Stimulated activated CD8-positive, alpha-beta memory T cell treated with anti-CD3 and anti-CD28 coated beads, Interleukin-2, amount 100 ng/mL, for 1 hour (primary cell): ENCODE measurements at places on chromosomes 1 and 21.

DNA sequence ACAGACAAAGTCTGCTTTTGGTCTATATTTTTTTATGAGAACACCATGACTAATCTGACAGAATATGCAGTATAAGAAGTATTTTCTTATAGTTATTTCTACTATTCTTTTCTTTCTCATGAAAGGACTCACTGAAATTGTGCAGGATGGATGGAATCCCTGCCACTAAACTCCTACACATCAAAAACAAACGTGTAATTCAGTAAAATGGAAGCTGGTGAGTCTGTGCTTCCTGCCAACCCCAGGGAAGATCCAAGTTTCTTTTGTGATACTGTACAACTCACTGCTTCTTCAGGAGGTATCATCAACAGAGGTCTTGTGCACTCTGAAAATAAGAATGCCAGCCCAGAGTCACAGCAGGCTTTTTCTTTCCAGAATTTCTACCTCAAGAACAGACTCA, 241.2 kb downstream of the MRPL39 start:
- no peak for DNase-seq

DNA sequence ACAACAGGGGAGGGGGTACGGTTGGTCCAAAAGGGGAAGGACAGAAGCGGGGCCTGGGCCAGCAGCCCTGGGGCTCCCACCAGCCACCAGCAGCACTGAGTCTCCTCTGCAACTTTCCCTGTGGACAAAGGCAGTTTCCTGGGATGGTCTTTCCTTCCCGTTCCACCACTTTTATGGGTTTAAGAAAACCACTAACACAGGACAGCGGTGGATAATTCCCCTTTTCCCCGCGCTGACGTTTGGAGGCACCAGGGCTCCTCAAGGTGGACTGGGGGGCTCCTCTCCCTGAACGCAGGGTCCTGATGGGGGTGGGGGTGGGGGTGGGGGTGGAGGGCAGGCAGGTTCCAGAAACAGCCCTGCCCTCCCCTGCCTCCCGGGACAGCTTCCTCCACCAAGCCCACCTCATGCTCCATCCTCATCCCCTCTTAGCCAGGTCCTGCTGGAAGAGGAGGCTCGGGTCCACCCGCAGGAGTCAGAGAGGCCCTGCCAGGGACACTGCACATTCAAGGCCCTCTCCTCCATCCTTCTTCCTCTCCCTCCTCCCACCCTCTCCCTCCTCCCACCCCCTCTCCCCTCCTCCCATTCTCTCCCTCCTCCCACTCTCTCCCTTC, 4.8 kb upstream of the COL6A1 start:
- no peak for DNase-seq

- DNase-seq: no peak
Observed at GRCh38 chr1:69511426-69512192, 56.1 kb upstream of the LRRC7 start.

- DNase-seq: peak; percentile 30
Observed at GRCh38 chr21:32411350-32412161, 950 bp upstream of the EVA1C start.

DNA sequence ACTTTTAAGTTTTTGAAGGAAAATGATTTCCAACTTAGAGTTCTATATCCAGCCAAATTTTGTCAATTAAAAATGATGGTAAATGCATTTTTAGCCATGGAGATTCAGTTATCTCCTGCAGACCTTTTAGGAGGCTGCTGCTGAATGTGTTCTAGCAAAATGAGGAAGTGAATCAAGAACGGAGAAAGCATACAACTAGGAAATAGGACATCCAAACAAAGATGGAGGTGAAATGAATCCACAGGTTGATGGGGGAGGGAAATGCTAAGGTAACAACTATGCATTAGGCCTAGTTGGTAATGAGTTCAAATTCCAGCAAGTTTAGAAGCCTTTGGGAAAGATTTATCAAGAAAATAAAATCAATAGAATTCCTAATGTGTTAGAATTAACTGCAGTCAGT, 80.5 kb downstream of the FNBP1L start:
- no peak for DNase-seq

GRCh38 chr1:162292422-162292849, 84.2 kb downstream of the SPATA46 start:
- DNase-seq: no peak

GRCh38 chr1:50666849-50667248, 243.6 kb upstream of the DMRTA2 start:
- no peak for DNase-seq

- DNase-seq: no peak
Observed at GRCh38 chr1:231376101-231376500, 38.0 kb downstream of the SPRTN start.

- DNase-seq: no peak
Observed at GRCh38 chr21:43192501-43193081, 23.8 kb downstream of the CRYAA start.

- no peak for DNase-seq
Observed at GRCh38 chr21:28261298-28261697, 731.4 kb downstream of the LTN1 start.

DNA sequence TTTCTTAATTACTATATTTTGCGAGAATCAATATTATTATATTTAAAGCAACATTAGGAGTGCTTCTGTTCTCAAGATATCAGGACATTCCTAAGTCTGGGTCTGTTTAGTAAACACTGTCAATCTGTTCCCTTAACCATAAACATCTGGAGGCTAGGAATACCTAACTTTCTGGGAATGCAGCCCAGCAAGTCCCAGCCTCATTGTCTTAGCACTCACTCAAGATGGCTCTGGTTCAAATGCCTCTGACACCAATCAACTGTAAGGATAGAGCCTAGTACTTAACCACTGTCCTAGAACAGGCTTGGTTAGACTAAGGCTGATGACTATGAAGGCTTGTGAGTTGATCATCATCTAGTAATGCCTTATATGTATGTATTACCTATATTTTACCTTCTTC, 61.5 kb downstream of the TNN start:
- DNase-seq: no peak

DNA sequence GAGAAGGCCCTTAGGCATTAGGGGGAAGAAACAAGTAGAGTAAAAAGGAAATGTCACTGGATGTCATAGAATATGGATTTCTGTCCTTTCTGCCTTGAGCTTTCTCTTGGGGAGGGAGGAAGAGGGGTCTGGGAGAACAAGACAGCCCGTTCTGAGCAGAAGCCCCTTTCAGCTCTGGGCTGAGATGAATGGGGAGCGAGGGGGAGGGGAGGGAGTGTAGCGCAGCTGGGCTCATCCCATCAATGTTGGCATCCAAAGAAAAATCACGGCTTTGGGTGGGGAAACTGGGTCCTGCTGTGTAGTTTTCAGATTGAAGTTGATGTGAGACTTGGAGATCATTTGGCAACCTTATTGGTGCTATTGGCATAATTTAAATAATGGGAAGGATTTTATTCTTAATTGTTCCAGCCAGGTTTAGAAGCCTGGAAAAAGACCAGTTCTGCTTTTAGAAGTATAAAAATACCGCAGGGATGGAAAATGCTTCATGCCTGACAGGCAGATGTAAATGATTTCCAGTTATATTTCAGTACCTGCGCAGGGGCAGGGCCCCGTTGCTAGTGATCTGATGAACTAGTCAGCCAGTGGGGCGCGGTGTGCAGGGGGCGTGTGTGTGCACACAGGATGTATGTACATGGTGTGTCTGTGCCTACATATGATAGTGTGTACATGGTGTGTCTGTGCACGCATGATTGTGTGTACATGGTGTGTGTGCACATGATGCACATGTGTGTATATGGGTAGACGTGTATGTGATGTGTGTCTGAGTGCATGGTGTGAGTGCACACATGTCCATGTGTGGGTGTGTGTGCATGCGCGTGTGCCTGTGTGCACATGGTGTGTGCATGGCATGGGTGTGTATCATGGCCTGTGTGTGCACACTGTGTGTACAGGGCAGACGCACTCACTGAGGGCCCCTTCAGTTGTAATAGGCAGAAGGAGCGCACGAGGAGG, 36.0 kb downstream of the ABCG1 start:
- no peak for DNase-seq

DNA sequence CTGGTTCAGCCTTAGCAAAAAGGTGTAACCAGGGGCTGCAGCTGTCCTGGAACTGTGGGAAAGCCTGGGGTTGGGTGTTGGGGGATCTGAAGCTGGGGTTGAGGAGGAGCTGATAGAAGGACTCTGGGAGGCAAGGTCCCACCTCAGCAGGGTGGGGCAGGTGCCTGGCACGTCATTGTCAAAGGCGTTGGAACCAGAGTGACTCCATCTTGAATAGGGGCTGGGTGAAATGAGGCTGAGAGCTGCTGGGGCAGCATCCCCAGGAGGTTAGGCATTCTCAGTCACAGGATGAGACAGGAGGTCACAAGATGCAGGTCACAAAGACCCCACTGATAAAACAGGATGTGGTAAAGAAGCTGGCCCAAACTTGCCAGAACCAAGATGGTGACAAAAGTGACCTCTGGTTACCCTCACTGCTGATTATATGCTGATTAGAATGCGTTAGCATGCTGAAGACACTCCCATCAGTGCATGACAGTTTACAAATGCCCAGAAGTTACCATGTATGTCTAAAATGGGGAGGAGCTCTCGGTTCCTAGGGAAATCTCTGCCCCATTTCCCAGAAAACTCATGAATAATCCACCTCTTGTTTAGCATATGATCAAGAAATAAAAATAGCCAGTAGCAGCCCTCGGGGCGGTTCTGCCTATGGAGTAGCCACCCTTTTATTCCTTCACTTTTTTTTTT, 85.4 kb downstream of the IER5 start:
- no peak for DNase-seq
